Anterior cingulate cortex (tissue), 58 donors: ENCODE measurements at places on chromosomes 16 and 17.

DNA sequence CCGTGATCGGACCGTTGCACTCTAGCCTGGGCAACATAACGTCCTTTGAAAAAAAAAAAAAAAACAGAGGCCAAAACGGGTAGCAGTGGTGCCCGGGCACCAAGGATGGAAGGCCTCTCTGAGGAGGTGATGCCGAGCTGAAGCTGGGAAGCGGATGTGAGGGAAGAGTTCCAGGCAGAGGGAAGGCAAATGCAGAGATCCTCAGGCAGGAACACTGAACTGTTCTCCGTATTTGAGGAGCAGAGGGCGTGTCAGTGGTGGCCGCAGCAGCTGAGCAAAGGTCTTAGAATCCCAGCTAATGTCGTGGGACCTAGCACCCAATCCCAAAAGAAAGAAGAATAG, 656 bp upstream of the KCTD13 start:
- no peak for DNase-seq

- no peak for DNase-seq
Observed at GRCh38 chr16:81448154-81449131, 3.8 kb downstream of the CMIP start.

DNA sequence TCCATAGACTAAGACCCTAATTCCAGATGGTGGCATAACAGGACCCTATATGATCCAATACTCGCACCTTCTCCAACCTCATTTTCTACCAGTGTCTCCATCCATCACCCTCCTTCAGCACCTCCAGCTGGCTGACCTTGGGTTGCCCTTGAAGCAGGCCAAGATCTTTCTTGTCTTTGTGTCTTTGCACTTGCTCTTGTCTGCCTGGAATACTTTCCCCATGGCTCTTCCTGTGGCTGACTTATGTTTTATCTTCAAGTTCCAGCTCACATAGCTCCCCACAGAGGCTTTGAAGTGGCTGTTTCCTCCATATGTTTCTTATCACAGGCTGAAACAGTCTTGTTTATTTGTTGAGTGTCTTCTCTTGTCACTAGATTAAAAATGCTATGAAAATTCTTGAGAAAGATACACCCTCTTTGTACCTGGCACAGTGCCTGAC, 29.6 kb upstream of the MMD start:
- DNase-seq: no peak

GRCh38 chr17:1875597-1875996, 45.8 kb downstream of the RPA1 start:
- DNase-seq: no peak

DNA sequence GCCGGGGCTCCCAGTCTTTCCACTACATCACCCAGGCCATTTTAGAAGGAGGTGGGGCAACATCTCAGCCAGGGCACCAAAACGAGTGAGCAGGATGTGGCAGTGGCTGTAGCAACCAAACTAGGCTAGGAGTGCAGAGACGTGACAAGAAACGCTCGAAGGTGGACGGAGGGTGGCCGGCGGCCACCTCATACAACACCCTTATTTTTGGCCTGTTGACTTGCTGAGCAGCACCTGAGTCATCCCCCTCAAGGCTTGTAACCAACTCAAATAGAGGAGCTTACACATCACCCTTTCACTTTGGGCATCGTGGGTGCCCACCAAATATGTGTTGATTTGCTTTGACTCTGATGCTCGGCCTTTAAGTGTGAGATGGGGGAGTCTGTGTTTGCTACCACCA, 23.7 kb upstream of the SOX9 start:
- no peak for DNase-seq

DNA sequence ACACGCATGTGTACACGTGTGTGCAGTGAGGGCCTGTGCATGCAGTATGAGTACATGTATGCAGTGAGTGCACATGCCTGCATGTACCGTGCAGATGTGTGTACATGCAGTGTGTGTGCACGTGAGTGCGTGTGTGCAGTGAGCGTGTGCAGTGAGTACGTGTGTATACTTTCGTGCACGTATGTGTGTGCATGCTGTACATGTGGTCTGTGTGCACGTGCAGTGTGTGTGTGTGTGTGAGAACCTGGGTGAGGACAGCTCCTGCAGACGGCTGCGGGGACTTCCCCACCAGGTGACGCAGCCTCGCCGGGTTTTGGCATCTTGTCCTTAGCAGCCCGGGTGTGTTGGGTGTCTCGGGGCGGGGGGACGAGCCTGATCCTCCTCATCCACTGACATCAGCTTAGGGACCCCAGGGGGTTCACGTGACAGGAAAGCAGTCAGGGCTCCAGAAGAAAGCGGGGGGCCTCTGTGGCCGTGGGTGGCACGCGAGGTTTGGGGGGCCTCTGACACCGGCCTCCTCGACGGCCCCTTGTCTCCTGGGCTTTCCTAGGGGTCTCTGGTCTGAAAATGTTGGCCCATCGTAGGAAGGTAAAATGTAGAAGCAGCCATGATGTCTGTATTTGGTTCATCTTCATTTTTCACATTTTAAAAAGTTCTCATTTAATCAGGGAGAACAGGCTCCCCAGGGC, 119.6 kb upstream of the ZNF750 start:
- DNase-seq: no peak

DNA sequence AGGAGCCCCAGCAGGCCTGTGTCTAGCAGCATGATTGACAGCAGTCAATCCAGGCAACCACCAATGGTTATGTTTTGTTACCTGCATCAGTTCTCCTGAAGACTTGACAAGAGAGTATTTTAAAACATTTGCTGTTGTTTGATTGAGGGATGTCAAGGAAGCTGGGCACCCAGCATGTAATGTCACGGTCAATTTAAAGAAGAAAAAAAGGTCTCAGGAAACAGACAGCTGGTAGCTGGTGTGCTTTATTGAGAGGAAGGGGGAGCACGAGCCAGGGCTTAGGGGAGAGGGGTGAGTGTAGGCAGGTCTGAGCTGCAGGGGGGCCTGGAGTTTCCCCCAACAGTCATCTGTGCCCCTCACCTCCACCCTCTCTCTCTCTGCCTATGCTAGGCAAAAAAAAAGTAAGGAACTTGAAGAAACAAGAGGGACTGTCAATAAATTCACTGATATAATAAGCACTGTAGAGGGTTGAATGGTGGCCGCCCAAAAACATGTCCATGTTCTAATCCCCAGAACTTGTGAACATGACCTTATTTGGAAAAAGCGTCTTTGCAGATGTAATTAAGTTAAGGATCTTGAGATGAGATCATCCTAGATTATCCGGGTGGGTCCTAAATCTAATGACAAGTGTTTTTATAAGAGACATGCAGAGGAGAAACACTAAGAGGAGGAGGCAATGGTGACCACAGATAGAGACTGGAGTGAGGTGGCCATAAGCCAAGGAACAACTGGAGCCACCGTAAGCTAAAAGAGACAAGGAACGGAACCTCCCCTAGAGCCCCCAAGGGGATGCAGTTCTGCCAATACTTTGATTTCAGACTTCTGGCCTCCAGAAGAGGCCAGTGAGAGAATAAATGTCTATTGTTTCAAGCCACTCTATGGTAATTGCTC, 14.5 kb downstream of the TSPOAP1 start:
- no peak for DNase-seq

- no peak for DNase-seq
Observed at GRCh38 chr16:68083861-68084503, 1.2 kb upstream of the NFATC3 start.

GRCh38 chr17:46194393-46195216, 1.4 kb upstream of the KANSL1 start:
- no peak for DNase-seq

DNA sequence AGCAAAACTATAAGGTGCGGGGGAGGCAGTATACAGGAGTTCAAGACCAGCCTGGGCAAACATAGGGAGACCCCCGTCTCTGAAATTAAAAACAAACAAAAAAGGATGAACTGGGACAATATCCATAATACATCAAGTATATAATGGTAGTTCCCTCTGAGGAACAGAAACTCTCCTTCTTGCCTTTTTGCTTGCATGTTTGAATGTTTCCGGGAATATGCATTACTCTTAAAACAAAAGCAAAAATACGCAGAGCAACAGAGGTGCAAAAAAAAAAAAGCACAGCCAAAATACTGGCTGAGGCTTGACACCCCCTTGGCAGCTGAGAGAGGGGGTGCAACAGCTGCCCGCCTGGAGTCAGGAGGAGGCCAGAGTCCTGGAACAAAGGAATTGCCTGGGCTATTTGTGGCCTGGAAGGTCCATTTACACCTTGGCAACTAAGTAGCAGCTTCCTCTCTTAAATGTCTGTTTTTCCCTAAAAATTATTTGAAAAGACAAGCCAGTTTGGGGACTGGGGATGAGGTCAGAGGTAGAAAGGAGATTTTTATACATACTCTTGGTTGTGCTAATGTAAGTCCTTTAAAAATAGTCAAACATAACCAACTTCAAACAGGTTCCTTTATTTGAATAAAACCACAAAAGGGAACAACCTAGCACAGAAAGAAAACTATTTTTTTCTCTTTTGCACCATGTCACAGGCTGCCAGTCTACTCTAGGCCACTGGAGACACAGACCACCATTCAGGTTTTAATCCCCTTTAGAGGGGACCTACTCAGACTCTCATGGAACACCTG, 19.5 kb downstream of the USP7 start:
- DNase-seq: no peak

DNA sequence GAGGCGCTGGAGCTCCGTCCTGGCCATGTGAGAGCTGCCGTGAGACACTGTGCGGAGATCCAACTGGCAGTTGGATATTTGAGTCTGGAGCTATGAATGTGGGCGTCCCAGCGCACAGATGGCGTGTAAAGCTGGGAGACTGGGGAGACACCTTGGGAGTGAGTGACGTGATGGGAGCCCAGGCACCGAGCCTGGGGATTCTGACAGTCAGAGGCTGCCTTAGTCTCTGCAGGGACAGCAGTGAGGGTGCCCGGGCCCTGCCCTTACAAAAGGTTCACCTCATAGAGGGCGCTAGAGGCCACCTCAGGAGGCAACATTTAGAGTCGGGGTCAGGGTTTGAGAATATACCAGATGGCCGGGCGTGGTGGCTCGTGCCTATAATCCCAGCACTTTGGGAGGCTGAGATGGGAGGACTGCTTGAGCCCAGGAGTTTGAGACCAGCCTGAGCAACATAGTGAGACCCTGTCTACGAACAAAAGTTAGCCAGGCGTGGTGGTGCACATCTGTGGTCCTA, 194.1 kb upstream of the GSE1 start:
- no peak for DNase-seq

GRCh38 chr17:38844261-38844757, 9.2 kb downstream of the RPL23 start:
- no peak for DNase-seq

- no peak for DNase-seq
Observed at GRCh38 chr16:87469169-87469568, 23.7 kb downstream of the ZCCHC14 start.

GRCh38 chr16:68237243-68238028, 1.5 kb upstream of the ESRP2 start:
- DNase-seq: peak; percentile 89

- DNase-seq: no peak
Observed at GRCh38 chr17:50640686-50641351, 6.1 kb downstream of the ABCC3 start.

DNA sequence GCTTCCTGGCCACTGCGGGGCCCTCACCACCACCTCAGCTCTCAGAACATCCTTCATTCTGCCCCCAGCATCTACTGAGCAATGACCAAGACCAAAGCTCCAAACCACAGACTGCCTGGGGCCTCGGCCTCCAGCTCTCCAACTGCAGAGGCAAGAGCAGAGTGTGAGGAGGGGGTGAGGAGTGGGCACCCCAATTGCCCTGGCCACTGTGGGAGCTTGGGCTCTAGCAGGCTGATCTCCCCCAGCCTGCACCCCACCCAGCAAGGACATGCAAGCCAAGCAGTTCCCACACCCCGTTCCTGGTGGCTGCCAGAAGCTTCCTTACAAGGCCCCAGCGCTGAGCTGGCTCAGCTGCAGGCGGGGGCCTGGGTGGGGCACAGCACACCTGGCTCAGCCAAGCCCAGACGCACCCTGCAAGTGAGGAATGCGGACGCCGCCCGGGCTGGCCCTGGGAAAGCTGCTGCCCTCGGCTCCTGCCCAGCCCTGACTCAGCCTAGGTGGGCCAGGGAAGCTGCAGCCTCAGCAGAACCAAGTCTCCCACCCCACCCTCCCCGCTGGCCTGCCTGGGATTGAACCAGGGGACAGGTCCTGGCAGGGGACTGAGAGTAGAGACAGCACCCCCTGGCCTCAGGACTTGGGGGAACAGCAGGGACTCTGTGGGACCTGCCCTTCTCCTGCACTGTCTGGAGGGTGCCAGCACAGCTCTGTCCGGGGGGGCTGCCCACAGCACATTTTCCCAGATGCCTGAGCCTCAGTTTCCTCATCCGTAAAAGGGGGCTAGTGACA, 29.7 kb upstream of the KRT17 start:
- DNase-seq: no peak

DNA sequence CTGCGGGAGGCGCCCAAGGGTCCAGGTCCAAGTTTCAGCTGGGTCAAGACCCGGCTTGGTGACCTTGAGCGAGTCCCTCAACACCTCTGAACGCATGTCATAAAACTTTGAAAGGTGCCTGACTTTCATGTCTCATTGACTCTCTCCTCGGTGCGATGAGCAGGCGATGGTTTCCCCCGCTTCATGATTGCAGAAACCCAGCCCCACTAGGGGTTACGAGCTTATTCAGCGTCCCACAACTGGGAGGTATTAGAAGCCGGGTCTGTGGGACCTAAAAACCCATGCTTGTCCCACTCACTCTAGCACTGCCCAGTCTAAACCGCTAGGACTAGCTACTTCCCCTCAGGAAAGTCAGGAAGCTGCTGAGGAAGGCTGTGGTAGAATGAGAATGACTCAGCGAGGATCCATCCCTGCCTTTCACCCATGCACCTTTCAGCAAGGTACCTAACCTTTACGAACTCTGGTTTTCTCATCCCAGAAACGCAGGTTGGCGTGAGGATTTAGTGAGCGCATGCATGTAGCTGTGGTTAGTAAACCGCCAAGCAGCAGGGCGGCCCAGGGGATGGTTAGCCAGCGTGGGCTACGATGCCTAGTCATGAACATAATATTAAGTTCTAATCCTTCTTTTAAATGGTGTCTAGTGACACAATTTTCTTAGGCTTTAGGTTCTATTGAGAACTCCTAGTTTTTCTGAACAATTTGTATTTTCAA, 26.2 kb upstream of the RFFL start:
- DNase-seq: no peak

DNA sequence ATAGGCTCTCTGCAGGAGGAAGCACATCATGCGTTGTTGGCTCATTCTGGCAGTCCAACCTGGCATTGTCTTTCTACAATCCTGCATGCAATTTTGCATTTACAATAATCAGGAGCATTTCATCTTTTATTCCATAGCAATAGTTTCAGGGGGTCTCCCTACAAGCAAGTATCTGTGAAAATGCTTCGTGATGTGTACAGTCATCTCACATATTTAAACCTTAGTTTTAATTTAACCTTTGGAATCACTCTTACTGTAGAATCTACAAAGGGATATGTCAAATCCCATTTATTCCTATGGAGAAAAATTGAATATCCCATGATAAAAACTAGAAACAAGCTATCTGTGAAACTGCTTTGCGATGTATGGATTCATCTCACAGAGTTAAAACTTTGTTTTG, 112.0 kb upstream of the WSB1 start:
- DNase-seq: no peak
